ENCODE measurements at places on chromosomes 6 and 20.
A peak's percentile ranks its signal among the peaks of the same experiment; 100 is the strongest.

- no peak for DNase-seq
These were observed 506.6 kb upstream of the SULF2 start for GRCh38 chr20:48291896-48292295.

GRCh38 chr6:83381949-83382348 lies 48.9 kb downstream of the ME1 start:
- no peak for DNase-seq

DNA sequence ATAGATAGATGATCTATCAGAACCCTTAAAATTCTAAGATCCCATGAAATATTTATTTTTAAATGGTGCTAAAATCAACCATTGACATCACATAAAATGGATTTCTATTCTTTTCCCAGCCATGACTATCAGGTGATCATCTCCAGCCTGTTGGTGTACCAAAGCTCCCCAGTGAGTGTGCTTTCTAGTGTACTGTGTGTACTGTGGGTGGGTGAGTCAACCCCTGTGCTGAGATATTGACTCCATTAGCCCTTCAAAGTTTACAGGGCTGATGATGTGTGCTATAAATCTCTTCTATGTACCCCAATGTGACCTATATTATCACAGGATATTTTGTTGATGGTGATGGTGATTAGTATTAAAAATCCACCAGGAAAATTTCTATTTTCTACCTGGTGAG lies 344.6 kb downstream of the MMUT start:
- no peak for DNase-seq

GRCh38 chr20:41135187-41135887 lies 2.0 kb upstream of the PLCG1 start:
- DNase-seq = peak; percentile 28

- DNase-seq = no peak
These were observed 14.3 kb upstream of the EPM2A start for GRCh38 chr6:145749632-145750031.

DNA sequence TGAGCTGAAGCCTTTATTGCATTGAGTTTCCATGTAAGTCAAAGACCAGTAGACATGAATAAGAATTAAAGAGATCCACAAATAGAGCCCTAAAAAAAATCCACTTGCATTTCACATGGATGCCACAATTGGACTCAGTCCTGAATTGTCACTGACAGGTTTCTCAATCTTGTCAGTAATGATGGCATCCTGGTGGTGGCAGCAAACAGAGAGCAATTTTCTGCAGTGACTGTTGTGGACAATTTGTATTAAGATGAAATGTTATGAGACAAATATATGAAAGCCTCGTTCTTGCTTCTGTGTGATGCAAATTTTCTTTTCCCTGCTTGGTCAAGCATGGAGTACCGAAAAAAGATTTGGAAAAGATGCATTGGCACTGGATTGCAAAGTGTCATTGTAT lies 278.9 kb downstream of the SAMD5 start:
- DNase-seq = no peak

- DNase-seq = no peak
These were observed 342.7 kb downstream of the SMOC2 start for GRCh38 chr6:168783720-168784119.

GRCh38 chr20:54793291-54793992 lies 318.0 kb downstream of the DOK5 start:
- no peak for DNase-seq

DNA sequence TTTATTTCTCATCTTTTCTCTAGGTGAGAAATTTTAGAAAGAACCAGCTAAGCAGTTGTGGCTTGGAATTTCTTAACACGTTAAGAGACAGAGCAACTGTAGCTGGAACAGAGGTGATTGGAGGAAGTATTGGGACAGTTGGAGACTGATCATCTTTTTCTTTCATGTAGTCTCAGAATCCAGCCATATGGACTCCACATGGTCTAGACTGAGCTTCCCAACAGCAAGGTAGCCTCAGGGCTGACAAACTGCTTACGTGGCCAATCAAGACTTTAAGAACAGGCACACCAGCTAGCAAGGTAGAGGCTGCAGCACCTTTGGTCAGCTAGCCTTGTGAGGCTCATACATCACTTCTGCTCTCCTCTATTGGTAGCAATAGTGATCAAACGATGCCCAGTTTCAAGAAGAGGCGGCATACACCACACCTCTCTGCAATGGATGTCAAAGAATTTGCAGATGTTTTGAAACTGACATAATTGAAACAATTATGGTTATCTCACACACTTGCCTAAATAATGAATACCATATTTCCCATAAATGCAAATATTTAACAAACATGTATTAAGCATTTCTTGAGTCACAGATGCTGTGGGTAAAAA lies 590.5 kb upstream of the SLC35B3 start:
- DNase-seq = no peak

DNA sequence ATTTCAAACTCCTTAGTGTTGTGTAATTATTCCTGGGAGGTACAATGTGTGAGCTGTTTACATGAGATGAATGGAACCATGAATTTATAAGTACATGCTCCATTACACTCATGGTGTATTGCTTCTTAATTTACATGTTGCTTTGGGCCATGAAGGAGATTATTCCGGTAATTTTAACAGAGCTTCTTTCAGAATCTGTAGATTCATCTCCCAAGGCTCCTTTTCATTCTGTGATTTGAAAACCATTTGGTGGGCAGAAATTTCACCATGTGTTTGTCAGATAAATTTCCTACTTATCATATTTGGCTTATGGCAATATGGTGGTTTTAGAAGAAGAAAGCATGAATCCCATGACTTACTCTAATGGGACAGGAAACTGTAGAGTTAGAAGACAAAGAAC lies 421.6 kb upstream of the EYS start:
- DNase-seq = no peak

DNA sequence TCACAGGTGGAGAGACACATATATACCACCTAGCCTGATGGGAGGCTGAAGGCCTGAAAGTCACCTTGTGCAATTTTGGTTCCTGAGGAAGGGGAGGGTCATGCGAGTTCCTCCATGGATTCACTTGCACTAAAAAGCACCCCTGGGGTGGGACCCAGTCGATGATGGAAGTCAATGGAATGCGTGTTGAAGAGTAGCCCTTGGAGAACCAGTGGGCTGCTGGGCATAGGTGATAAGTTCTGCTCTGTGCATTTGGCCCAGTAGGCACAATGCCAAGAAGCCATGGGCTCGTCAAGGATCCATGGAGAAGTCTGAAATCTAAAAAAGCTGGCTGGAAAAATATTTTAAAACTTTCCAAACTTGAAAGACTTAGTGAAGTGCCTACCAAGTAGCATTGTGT lies 18.9 kb upstream of the SCRT2 start:
- DNase-seq = no peak

GRCh38 chr6:42745083-42745639 lies 742 bp downstream of the TBCC start:
- DNase-seq = no peak

- DNase-seq = no peak
These were observed 21.6 kb downstream of the ALDH8A1 start for GRCh38 chr6:134928151-134928900.

- DNase-seq = peak; percentile 28
These were observed 99.5 kb upstream of the ZFP64 start for GRCh38 chr20:52291109-52291508.

DNA sequence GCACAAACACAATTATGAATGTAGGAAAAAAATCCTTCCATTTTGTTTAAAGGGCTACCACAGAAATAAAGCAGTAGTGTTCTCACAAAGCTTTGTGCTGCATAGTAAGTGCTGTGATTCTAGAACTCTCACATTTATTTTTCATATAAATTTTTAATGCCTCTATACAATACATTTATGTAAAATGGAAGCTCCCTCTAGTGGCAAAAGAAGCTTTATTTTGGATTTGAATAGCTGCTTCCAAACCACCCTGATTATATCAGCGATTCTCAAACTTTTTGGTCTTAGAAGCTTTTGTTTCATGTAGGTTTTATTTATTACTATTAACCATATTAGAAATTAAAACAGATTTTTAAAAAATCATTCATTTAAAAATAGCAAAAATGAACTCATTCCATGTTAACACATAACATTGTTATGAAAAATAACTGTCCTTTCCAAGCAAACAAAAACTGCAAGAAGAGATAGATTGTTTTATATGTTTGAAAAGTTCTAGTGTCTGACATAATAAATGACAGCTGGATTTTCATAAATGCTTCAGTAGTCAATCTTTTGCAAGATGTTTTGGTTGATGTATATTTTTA lies 38.4 kb downstream of the HS3ST5 start:
- no peak for DNase-seq

GRCh38 chr6:129748212-129748900 lies 38.4 kb upstream of the ARHGAP18 start:
- DNase-seq = no peak

GRCh38 chr6:164195278-164195941 lies 780.9 kb downstream of the QKI start:
- no peak for DNase-seq
